ENCODE measurements at places on chromosomes 1 and 21. TPM values are rescaled to one million over a fixed set of nuclear protein-coding genes. Genes with fewer than 3 reads are reported as not detected.

UBL4B gene
- total RNA-seq, result not detected

CYP2J2 gene
- total RNA-seq, result not detected

SPRR1B gene
- total RNA-seq, result not detected

CLCA2 gene
- not detected for total RNA-seq

COPA gene
- 138 TPM for total RNA-seq

MLLT11 gene
- 4.8 TPM for total RNA-seq

KRTAP19-3 gene
- total RNA-seq, result not detected

CASP9 gene
- total RNA-seq, result 17.6 TPM

KLHL12 gene
- total RNA-seq, result 46.2 TPM

KAZN gene
- 0.40 TPM for total RNA-seq

GPR25 gene
- not detected for total RNA-seq

LCE3E gene
- total RNA-seq, result not detected

LEFTY1 gene
- total RNA-seq, result 1.0 TPM

- DNase-seq, result peak; percentile 45
Measured at GRCh38 chr1:157842939-157843338, 1.3 kb upstream of the CD5L start.

DNA sequence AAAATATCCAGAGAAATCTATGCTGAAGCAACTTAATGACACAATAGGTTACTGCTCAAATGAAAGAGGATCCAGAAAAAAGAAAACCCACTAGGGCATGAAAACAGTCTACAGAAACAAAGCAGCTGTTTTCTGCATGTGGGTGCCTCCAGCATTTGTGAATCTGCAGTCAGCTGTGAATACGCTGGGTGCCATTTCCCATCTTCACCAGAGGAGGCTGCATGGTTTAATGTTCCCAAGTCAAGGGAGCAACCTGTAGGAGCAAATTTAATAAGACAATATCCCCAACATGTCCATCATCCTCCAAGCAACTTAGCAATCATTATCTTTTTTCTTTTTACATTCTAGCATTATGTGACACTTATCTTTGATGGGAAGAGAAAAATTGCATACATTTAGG, 396.6 kb downstream of the BRINP2 start:
- peak; percentile 4 for DNase-seq

DNA sequence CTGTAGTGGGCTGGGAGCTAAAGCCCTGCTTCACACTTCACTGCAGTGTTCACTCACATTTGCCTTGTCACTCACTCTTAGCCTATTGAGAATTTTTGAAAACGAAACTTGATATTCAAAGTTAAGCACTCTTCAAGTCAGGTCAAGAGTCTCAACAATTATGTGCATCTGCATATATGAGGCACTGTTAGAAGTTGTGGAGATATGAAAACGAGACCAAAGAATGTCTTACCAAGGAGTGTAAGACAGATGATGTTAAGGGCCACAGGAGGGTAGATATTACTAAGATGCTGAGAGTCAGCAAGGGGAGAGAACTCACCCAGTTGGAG, 64.7 kb upstream of the GJA8 start:
- DNase-seq, result no peak

- no peak for DNase-seq
Measured at GRCh38 chr1:52614671-52615070, 12.5 kb downstream of the GPX7 start.

GRCh38 chr1:218266356-218266755, 18.7 kb upstream of the RRP15 start:
- DNase-seq, result no peak

GRCh38 chr1:229186373-229187056, 84.4 kb upstream of the RAB4A start:
- DNase-seq, result no peak

GRCh38 chr1:235631816-235632215, 17.8 kb downstream of the GNG4 start:
- no peak for DNase-seq

GRCh38 chr1:152167835-152168534, 9.0 kb upstream of the RPTN start:
- no peak for DNase-seq

- no peak for DNase-seq
Measured at GRCh38 chr1:239635276-239635675, 248.9 kb downstream of the CHRM3 start.

DNA sequence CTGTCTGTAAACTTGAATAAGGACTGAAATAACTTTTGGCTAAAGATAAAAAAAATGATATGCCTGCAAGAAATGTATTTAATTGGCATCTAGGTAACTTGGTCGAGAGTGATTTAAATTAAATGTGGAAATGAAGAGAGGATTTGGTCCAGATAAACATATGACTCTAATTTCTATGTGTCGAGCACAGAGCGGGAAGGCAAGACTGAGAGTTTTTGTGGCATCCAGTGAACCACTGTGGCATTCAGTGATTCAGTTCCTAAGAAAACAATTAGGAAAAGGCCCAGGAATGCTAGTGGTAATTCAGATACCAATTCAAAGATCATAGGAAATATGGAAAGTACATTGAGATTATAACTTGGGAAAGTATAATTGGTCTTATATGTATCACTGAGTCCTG, 39.6 kb downstream of the PDE4B start:
- DNase-seq, result no peak

- DNase-seq, result no peak
Measured at GRCh38 chr1:111561328-111561727, 57.9 kb upstream of the ADORA3 start.

- no peak for DNase-seq
Measured at GRCh38 chr1:68917456-68917855, 420.6 kb upstream of the DEPDC1 start.

DNA sequence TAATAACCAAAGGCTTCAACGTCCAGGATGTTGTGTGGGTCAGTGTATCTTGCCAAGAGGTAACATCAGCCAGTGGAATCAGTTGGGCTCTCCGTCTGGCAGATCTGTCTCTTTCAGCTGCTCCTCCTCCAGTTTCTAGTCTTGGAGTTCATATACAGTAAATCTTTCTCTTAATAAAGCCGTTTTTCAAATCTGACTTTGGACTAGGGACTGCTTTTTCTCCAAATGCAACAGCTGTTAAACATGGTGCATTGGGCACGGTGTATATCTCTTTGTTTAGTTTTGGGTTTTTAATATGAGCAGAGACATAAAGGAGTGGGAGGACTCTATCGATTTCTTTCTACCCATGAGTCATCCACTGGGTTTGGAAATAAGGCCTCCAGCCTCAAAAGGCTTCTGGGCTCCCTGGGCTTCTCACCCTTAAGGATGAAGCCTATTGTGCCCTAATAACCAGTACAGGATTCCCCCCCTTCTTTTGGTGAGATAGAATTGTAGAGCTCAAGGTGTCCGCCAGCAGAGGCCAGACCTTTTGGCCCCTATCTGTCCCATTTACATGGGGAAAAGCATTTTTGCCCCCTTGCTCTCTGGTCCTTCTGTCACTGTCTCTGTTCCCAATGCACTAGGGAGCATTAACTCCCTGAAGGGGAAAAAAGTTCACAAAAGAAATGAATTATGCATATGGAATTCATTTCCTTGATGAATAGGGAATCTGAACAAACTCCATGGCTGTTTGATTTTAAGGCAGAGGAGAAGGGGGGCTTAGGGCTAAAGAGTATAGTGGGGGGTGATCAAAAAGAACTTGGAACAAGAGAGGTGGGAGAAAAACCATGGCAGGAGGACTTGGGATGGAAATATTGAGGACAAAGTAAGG, 86.0 kb downstream of the PBX1 start:
- no peak for DNase-seq

DNA sequence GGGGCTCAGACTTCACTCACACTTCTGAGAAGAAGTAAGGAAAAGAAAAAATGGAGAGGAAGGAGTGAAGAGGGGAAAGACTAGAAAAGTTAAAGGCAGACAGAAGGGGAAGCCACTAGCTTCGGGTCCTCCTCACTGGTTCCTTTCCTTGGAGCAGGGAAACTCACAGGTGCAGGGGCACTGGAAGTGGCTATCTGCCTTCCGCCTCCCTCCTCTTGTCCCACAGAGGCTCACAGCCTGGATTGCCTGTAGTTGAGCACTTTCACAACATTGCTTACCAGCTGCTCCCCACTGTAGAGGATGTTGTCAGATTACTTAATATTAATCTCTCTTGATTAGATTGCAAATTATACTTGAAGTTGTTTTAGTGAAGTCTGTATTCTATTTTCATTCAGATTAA, 21.6 kb upstream of the ABCA4 start:
- no peak for DNase-seq

GRCh38 chr1:246351721-246352120, 155.4 kb downstream of the SMYD3 start:
- DNase-seq, result no peak

DNA sequence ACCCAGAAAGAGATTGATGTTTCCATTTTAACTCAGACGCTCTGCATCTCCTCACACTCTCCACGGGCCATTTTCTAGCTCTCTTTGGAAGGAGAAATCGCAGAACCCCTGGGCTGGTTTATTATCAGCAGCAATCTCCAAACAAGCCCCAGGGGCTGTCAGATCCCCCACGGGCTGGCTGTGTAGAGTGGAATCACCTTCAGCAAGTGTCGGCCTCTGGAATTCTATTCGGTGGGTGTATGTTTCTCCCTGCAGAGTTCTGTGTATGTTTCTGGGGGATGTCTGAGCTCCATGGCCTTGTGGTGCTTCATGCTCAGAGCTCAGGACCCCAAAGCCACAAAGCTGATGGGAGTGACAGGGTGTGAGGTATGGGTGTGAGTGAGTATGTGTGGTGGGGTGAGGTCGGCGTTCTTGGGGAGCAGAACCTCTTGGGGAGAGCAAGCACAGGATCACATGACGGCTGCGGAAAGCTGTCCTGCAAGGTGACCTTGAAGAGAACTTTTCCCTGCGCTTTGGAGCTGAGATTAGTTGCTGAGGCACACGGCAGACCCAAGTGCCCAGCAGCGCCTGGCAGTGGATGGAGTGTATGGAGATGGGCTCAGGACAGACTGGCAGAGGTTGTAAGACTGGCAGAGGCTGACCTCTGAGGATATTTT, 489 bp downstream of the ACOT11 start:
- no peak for DNase-seq

DNA sequence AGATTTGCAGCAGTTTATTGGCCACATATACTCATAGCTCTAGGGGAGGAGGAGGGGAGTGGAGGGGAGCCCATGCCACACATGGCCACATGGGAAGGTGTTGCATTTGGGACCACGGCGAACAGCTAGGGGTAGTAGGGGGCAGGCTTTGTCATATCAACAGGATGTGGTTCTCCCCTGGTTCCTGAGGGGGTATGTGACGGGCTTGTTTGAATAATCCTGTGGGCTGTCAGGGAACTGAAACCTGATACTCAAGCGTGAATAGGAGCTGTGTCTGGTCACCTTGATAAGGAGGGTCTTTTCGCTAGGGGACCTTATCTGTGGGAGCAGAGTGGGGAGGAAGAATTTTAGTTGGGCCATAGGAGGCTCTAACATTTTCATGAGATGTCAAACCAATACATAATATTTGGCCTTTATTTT, 264.7 kb downstream of the CTH start:
- DNase-seq, result peak; percentile 72

DNA sequence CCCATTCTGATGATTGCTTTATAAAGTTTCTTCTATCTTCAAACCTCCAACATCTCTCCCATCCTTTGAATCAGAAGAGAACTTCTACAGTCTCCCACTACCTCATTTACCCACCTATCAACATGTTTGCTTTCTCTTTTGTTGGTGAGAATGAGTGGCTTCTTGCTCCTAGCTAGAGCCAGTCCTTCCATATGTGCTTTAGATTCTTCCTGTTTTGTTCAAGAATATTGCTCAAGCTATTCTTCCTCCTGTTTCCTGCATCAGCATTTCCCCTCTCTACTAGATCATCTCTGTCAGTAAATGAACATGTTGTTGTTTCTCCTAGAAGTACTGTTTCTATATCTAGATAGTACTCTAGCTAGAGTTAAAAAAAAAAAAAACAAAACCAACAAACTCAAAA, 6.3 kb downstream of the ATF6 start:
- no peak for DNase-seq

GRCh38 chr1:107668762-107669161, 296.2 kb downstream of the VAV3 start:
- DNase-seq, result no peak

- DNase-seq, result no peak
Measured at GRCh38 chr1:220339581-220339980, 67.3 kb upstream of the RAB3GAP2 start.

- no peak for DNase-seq
Measured at GRCh38 chr21:31218830-31219608, 125.0 kb downstream of the TIAM1 start.

DNA sequence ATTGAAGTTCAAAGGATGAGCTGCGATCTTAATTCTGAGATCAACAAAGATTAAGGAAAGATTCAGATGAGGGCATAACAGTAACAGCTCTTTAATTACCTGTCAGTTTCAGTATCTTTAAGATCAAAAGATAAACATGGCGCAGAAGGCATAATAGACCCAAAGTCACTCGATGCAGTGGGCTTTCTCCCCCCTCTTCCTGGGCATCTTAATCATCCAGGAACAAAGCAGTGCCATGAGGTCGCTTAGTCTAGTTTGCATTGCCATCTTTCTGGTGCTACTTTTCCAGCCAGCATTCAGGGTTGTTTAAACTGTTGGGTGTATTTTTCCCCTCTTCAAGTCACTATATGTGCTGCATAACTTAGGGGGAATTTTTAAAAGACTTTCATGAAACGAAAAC, 72.3 kb downstream of the HUNK start:
- no peak for DNase-seq
